Stimulated activated CD8-positive, alpha-beta memory T cell treated with anti-CD3 and anti-CD28 coated beads, Interleukin-2, amount 100 ng/mL, for 48 hours (primary cell): ENCODE measurements at places on chromosomes 7 and 10.

- no peak for DNase-seq
These were observed 43.3 kb downstream of the FRMPD2 start for GRCh38 chr10:48231178-48231577.

DNA sequence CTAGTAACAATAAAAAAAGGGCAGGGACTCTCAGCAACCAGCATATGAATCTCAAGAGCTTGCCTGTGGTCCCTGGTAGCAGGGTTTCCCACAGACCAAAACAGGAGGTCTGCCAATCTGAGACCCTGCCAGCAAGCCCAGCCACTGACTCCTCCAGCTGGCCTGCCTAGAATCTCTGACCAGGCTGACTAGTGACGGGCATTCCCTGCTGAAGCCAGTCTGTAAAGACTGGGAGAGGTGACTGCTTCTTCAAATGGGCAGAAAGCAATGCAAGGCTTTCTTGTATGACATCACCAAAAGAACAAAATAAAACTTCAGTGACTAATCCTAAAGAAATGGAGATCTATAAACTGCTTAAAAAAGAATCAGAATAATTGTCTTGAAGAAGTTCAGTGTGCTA lies 249.4 kb downstream of the TCF7L2 start:
- no peak for DNase-seq

DNA sequence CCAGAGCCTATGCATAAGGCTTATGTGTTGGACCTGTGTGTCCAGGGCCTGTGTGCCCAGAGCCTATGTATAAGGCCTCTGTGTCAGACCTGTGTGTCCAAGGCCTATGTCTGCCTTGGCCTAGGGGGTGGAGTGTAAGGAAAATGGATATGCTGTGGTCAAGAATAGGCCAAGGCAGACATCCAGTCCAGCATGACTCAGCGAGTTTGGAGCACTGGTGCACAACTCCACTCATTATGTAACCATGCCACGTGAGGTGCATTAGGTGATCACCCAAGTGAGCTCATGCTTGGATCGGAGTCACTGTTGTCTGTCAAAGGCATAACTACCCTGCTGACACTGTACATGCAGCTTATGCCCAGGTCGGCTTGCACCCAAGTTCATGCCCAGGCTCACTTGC lies 238.9 kb downstream of the CACNA2D1 start:
- no peak for DNase-seq

GRCh38 chr7:157384301-157384700 lies 47.5 kb downstream of the DNAJB6 start:
- no peak for DNase-seq

- DNase-seq, result no peak
These were observed 363.2 kb downstream of the PRPF18 start for GRCh38 chr10:13949844-13950542.

- DNase-seq, result no peak
These were observed 23.5 kb downstream of the WDFY4 start for GRCh38 chr10:48708144-48708543.

GRCh38 chr10:122435212-122435827 lies 19.1 kb upstream of the ARMS2 start:
- no peak for DNase-seq
